Muscle of leg (tissue), 16 donors: ENCODE measurements at places on chromosomes 1 and 21. TPM values are rescaled to one million over a fixed set of nuclear protein-coding genes. Genes with fewer than 3 reads are reported as not detected.

DNA sequence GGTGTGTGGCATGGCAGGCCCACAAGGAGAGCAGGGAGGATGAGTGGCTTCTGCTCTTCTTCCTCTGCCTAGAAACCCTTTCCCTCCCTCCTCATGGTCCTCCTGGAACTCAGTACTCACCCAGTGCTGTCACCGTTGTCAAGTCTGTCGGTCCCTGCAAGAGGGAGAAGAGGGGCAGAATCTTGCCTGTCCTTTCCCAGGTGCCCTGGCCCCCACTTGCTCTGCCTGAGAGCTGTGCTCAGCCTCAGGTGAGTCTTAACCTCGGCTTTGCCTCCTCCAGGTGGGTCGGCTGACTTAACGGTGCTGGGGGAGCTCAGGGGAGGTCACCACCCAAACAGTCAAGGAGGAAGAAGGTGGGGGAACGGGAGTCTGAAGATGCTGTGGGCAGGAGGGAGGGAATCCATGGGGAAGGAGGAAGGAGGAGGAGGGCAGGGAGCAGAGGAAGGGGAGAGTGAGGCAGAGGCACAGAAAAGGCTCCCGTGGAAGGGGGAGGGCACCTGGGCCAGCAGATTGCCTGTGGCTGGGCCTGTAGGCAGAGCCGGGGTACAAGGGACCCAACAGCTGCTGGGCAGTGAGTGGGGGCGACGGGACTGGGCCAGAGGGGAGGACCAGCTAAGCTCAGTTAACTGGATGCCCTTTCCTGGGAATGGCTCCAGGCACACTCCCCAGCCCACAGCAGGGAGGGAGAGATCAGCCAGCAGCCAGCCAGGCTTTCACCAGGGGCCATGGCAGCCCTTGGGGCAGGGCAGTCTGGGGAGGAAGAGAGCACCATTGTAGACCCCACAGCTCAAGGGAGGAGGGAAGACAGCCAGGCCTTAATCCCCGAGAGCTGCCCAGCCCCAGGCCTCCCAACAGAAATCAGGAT lies 26.3 kb downstream of the CTNNBIP1 start:
- H3K36me3 ChIP-seq: peaks cover 21% of the 10 kb centered on the region
- H3K27me3 ChIP-seq: no peaks in the 10 kb centered on the region
- H3K4me1 ChIP-seq: peaks cover 52% of the 10 kb centered on the region

DNA sequence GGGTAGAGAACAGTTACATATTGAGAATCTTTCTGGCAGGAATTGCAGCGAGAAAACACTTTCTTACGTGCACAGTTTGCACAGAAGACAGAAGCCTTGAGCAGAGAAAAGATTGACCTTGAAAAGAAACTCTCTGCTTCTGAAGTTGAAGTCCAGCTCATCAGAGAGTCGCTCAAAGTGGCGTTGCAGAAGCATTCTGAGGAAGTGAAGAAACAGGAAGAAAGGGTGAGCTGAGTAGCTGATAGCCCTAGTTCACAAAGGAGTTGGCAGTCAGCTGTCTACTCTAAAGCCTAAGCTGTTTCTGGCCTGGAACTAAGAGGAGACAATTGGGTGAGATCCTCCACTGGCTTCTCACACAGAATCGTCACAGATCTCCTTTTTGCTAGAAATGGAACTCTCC lies 20.3 kb upstream of the SH3BGRL3 start:
- H3K27me3 ChIP-seq: no peaks in the 10 kb centered on the region
- peaks cover 51% of the 10 kb centered on the region for H3K36me3 ChIP-seq
- no peaks in the 10 kb centered on the region for H3K4me1 ChIP-seq

GRCh38 chr1:217369996-217370551 lies 260.8 kb downstream of the GPATCH2 start:
- no peaks in the 10 kb centered on the region for H3K36me3 ChIP-seq
- H3K27ac ChIP-seq: no peak overlapping the region
- DNase-seq: no peak
- H3K27me3 ChIP-seq: no peaks in the 10 kb centered on the region
- H3K4me3 ChIP-seq: no peak overlapping the region
- no peaks in the 10 kb centered on the region for H3K4me1 ChIP-seq

DNA sequence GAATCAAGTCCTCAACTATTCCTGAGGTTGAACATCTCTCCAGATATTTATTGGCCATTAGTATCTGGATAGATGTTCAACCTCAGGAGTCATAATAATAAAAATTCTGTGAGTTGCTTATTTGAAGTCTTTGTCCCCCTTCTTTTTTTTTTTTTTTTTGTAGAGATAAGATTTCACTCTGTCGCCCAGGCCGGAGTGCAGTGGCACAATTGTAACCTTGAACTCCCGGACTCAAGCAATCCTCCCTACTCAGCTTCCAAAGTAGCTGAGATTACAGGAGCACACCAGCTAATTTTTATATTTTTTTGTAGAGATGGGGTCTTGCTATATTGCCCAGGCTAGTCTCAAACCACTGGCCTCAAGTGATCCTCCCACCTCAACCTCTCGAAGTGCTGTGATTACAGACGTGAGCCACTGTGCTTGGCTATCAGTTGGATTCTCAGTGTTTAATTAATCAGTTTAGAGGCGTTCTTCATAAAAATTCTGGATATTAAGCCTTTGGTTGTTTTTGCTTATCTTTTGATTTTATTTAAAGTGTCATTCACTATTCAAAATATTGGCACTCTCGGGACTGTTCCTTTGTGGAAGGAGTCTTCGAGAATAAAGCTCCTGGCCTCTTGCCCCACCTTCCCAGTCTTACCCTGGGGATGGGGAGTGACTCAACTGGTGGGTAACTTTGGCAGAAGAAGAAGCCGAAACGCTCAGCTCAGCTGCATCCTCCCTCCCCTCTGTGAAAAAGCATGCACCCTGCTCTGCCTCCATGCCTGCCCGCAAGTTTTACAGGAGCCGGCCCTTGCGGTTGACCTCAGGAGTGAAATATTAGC lies 11.2 kb upstream of the HYI start:
- no peaks in the 10 kb centered on the region for H3K4me1 ChIP-seq
- no peak overlapping the region for H3K4me3 ChIP-seq
- no peak overlapping the region for H3K27ac ChIP-seq
- no peak for DNase-seq

DNA sequence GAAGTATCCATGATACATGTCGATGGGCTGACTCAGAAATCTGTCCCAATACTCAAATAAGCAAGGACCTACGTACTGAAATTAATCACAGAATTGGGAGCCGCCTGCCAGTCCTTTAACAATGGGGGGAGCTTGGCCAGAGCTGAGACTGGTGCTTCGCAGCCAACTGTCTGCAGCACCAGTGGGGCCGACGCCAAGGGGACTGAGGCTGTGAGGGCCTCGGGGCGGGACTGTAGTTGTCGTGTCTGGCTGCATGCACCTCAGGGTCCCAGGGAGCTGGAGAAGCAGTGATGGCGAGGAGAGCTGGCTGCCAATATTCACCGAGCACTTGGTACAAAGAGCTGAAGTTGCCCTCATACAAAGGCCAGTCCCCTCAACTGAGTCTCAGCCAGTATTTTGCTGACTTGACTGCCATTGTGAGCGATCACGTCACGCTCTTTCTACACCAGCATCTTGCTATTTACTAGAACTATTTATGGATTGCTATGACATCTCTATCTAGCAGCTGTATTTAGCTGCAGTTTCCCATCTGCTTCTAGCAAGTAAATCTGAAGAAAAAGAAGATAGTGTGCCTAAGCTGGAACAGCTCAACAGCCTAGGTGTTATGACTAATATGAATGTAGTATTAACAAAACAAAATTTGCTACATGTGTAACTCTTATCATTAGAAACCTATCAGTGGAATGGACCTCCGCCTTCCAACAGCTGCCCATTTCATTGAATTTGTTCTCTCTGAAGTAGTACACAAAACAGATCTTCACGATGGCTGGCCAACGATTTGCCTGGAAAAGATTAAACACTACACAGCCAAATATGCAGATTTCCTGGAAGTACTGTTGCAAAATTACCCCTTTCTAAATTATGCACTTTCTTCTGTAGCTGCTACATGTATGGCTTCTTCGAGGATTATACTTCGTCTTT lies 29.1 kb downstream of the EVI5 start:
- no peak overlapping the region for H3K27ac ChIP-seq
- no peaks in the 10 kb centered on the region for H3K27me3 ChIP-seq
- H3K4me3 ChIP-seq: no peak overlapping the region
- H3K36me3 ChIP-seq: peaks cover 5% of the 10 kb centered on the region

DNA sequence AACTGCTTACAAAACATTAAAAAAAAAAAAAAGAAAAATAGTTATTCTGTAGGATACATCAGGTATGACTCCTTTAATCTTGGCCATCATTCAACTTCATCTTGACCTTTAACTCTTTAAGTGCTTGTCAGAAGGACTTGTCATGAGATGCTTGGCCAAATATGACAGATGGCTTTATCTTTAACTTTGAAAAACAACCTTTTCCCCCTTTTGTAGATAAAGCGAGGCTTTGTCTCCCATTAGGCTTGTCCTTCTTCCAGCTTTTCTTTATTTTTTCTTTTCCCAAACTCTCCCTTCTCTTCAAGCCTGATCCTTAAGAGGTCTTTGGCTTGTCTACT lies 2.3 kb downstream of the SRSF10 start:
- H3K4me1 ChIP-seq: peaks cover 11% of the 10 kb centered on the region
- H3K4me3 ChIP-seq: no peak overlapping the region
- DNase-seq: no peak
- peaks cover 28% of the 10 kb centered on the region for H3K36me3 ChIP-seq

DNA sequence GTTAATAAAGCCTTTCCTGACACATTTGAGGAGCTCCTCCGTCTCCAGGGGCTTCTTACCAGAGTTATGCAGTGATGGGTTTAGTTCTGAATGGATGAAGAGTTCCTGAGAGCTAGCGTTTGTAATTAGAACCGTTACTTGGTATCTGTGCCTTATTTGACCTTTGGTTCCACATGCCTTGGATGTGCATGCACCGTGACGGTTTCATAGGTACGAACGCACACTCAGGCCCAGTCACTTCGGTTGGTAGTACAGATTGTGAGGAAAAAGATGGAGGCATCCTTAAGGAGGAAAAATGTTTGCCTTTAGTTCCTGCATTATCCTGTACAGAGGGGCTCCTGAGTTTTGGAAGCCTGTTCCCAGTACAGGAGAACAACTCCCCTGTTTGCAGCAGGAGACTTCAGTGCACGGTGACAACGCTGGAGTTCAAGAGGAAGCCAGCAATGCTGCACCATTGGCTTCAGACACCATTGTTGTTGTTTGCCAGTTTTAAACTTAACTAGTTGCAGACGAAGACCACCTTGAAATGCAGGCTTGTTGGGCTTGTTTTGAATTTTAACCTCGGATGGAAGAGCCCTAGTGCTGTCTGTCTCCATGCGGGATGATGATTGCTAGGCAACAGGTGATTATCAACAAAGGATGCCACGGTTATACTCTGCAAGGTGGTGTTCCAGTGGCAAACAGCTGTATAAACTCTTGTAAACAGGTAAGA lies 8.2 kb downstream of the RBM15 start:
- H3K27ac ChIP-seq: no peak overlapping the region
- DNase-seq: no peak
- H3K4me3 ChIP-seq: no peak overlapping the region
- peaks cover 8% of the 10 kb centered on the region for H3K4me1 ChIP-seq
- no peaks in the 10 kb centered on the region for H3K27me3 ChIP-seq

Gene ADAMTS4
- total RNA-seq: 7.8 TPM

DNA sequence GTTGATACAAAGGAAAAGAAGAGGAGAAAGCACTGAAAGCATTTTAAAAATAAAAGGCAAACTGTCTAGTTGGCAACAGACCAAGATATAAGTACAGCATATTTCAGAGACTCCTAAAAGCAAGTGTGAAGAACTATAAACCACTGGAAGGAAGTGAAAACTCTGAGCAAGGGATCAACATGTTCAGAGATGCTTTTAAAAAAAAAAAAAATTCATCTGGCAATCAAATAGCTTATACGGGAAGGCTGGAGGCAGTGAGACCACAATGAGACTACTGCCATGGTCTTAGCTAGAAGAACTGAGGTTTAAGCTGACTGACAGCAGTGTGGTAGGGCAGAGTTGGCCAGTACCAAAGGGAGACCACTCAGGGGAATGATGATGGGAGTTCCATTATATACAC lies 124.3 kb downstream of the VAV3 start:
- no peak overlapping the region for H3K4me3 ChIP-seq
- peak; percentile 54 for DNase-seq
- H3K36me3 ChIP-seq: no peaks in the 10 kb centered on the region
- no peaks in the 10 kb centered on the region for H3K4me1 ChIP-seq

DNA sequence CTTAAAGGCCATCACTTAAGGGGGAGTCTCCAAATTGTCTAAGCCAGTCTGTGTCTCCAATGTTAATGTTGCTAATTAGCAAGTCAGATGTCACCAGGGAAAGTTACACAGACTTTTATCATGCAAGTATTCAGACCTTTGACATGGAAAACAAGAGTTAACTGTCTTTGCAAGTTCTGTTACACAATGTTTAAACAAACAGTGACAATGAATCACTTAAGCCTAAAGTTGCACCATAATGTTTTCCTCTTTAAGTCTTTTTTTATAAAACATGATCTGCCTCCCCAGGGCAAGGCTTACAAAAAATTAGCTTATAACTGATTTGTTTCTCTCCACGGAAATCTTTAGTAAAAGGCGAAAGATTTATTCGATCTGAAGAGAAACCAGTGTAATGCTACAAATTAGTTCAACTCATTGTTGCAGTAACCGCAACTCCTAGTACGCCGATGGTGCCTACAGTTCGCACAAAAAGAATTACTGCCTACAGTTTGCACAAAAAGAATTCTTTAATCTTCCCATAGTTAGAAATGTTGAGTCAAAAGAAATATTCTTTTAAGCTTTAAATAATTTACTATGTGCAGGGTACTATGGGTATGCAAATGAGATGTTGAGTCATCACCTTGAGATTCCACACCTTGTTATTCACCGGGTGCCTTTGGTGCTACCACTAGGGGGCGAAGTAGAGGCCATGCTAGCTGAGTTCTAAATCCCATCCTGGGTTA lies 45.3 kb downstream of the HHAT start:
- H3K36me3 ChIP-seq: no peaks in the 10 kb centered on the region
- no peak overlapping the region for H3K4me3 ChIP-seq
- H3K27ac ChIP-seq: no peak overlapping the region
- no peaks in the 10 kb centered on the region for H3K4me1 ChIP-seq
- H3K27me3 ChIP-seq: no peaks in the 10 kb centered on the region

- H3K27me3 ChIP-seq: no peaks in the 10 kb centered on the region
- H3K4me1 ChIP-seq: peaks cover 22% of the 10 kb centered on the region
- no peak overlapping the region for H3K4me3 ChIP-seq
- H3K36me3 ChIP-seq: no peaks in the 10 kb centered on the region
- peak overlapping the region; percentile 40 for H3K27ac ChIP-seq
- DNase-seq: peak; percentile 98
These were observed 30.1 kb upstream of the IFNAR2 start for GRCh38 chr21:33199516-33200217.

DNA sequence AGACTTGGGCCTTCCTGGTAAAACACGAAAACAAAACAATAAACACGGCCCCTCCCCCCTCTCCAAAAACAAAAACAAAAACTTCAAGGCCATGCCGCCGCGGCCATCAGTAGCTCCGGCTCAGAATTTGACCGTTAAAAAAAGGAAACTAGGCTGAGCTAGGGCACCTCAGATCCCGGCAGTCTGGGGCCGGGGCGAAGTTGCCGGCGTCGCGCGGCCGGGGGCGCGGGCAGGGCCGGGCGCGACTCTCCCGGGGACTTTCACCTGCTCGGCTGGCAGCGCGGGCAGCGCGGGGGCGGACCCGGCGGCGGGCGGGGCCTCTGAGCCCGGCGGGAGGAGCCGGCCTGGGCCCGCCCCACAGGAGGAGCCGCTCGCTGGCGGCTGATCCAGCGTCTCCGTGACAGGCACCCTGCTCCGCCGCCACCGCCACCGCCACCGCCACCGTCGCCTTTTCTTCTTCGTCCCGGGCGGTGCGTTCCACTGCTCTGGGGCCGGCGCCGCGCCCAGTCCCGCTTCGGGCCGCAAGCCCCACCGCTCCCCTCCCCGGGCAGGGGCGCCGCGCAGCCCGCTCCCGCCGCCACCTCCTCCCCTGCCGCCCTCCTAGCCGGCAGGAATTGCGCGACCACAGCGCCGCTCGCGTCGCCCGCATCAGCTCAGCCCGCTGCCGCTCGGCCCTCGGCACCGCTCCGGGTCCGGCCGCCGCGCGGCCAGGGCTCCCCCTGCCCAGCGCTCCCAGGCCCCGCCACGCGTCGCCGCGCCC lies at the start of gene NOS1AP:
TSS of gene NOS1AP (plus strand) at position 358 of the 760 bp plus-strand sequence. CDS start 487 bp downstream, outside the sequence.
- DNase-seq: peak; percentile 79
- no peaks in the 10 kb centered on the region for H3K36me3 ChIP-seq
- peaks cover 10% of the 10 kb centered on the region for H3K4me1 ChIP-seq
- peak within 1 kb of the TSS; percentile 40 for H3K4me3 ChIP-seq
